ENCODE measurements at places on chromosomes 6 and 20.

- no peak for DNase-seq
Measured at GRCh38 chr6:168133687-168134559, 54.9 kb upstream of the FRMD1 start.

DNA sequence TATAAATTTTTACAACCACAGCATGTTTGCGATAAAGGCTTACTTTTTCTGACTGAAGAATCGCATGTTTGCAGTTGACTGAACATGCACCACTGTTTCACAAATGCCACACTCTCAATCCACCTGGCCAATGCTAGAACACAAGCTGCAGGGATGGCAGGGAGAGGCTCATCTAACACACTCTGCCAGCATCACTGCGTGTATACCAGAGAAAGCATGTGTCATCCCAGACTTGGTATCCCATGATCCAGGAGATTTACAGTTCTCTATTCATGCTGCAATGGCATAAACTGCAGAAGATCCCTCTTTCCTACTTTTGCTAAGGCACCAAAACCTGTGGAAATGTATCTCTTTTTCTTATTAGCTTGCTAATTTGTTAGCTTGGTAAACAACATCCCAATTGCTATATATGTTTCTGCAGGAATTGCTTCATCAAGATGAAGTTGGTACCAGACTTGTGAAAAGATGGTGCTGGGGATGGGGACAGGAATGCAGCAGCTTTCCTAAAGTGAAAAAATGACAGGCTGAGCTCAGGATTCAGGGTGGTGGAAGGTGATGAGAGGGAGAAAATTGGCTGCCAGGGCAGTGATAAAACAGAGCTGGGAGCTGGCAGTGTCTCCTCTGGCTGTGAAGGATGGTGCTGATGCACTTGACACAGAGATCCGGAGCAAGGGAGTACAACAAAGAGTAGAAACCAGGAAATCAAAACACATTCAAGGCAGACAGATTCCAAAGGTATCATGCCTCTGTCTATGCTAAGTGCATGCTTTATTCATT, 186.9 kb downstream of the HIVEP2 start:
- DNase-seq, result no peak

DNA sequence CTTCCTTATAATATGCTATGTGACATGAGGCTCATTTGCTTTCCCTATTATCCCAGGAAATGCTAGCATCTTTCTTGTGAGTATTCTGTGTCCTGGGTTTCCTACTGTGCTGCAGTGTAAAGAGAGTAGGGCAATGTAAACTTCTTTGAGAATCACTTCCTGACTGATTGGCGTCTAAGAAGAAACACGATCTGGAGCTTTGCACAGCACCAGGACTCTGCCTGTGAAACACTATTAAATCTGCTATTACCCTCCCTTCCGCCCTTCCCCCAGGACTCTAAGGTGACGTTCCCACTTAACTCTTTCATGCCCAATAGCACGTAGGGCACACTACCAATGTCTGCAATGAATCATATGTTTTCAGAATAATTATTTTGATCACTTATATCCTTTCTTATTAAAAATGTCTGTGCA, 607.3 kb upstream of the CITED2 start:
- no peak for DNase-seq

DNA sequence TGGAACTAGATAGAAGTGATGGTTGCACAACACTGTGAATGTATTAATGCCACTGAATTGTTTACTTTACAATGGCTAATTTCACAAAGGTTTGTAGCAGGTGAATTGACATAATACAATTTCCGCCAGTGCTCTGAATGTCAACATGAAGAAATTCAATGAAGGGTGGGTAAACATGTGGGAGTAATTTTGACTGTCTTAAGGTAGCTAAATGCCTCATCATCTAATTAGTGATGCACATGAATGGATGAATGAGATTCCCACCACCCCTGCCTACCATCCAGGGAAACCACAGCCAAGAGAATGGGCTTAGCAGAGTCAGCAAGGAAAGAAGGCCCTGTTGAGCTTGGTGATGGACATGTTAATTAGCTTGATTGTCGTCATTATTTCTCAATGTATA, 275.3 kb downstream of the ALDH8A1 start:
- no peak for DNase-seq

- no peak for DNase-seq
Measured at GRCh38 chr20:7980332-7981046, 39.1 kb downstream of the TMX4 start.

DNA sequence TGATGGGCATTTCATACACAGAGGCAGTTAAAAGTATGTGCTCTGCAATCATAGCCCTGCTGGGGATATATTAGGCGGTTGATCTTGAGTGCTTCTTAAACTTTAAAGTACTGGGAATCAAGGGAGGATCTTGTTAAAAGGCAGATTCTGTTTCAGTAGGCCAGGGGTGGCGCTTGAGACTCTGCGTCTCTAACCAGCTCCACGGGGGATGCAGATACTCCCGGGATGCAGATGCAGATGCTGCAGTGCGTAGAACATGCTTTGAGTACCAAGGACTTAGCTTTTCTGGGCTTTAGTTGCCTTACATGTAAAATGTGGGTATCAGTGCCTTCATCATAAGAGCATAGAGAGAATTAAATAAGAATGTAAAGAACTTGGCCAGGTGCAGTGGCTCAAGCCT, 44.4 kb upstream of the ENPP5 start:
- DNase-seq, result no peak

DNA sequence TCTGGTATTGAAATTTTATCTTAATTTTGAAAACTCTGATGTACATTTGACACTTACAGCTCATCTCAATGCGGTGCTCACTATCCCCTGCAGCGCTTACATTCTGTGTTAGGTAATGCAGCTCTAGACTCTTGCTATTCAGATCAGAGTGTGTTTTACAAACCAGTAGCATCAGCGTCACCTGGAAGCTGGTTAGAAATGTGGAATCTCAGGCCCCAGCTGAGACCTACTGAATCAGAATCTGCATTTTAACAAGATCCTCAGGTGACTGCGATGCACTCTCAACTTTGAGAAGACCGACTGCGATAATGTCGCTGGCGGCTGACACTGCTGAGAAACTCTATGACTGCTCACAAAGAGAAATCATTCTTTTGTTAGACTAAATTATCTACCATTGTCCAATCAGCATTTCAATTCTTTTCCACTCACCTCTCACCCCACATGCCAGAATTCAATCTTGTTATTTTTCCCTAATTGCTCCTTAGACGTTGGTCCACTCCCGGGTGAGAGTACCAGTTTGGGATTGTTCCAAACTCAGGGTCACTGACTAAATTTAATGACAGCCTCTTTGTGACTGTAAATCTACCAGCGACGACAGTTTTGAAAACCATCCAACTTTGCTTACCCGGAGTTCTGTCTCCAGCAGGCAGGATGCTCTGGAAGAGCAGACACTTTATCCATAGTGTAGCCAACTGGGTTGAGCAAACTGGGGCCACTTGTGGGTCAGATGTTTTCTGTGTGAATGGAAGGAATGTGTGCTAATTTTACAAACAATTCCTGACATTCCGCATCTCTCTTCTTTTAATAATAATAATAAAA, 140.1 kb upstream of the BTBD3 start:
- DNase-seq, result no peak

- no peak for DNase-seq
Measured at GRCh38 chr6:52417675-52418111, 2.4 kb upstream of the EFHC1 start.

DNA sequence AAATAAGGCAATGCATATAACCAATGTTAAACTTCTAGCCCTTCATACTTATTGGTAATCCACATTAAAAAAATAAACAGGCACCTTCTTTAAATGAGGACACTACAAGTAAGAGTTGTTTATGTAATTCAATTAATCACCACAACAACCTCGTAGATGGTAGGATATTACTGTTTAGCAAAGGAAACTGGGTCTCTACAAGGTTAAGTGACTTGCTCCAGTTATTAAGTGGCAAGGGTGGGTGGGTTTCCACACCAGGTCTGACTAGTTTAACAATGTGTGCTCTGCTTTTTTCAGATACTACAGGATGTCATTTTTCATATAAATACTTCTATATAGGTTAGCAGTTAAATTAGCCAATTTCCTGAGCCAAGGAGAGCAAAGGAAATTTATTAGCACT, 129.1 kb downstream of the MAN1A1 start:
- DNase-seq, result no peak

GRCh38 chr6:149357726-149358538, 40.4 kb downstream of the TAB2 start:
- no peak for DNase-seq

GRCh38 chr20:57391439-57392301, 474 bp downstream of the RBM38 start:
- no peak for DNase-seq

DNA sequence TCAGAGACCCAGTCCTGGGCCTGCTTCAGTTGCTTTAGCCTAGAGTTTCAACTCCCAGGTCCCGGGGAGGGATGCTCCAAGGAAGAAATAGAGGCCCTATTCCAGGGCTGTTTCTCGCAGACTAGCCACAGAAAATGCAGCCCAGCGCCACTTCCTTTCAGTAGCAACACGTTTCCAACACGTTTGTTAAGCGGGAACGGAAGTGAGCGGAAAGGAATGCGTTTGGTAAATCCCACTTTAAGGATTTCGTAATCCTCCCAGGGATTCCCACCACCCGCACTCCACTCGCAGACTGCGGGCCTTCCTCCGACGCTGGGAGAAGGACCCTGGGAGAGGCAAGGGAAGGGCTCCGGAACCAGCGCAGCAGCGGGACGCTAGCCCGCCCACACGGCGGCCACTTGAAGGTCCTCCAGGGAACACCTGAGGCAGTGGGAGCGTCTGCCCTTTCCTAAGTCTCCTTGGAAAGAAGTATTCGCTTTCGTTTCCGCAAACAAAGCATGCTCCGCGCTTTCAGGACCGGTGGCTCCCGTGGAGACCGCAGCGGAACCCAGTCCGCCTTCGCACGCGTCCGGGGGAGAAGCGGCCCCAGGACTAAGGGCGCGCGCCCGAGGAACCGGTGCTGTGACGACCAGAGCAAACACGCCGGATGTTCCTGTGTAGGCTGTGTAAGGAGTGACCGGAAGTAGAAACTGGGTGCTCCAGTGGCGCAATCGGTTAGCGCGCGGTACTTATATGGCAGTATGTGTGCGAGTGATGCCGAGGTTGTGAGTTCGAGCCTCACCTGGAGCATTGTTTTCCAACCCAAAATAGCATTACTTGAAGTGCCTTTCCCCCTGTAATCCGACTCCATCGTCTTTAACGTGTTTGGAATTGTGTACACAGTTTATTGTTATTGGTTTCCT, 227.6 kb upstream of the PRSS16 start:
- no peak for DNase-seq

DNA sequence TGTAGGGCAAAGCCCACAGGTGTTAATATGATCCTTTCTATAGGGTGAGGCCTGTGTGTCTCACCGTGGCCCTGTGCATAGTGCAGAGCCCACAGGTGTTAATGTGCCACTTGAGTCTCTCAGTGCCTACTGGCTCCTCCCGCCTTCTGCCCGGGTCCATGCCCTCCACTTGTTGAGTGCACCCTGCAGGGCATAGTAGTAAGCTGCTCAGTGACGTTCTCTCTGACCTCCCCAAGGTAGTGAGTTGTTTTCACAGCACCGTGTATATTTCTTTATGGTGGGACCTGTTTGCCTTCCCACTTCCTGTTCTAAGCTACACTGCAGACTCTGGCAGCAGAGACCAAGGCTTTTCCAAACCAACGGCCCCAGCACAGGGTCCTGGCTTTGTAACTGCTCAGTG, 64.5 kb upstream of the SLC22A1 start:
- DNase-seq, result no peak

- no peak for DNase-seq
Measured at GRCh38 chr6:40322336-40322735, 264.8 kb downstream of the LRFN2 start.

GRCh38 chr6:36120539-36120938, 9.8 kb upstream of the MAPK13 start:
- no peak for DNase-seq
